ENCODE measurements at places on chromosomes 2 and 18.

GRCh38 chr2:206800506-206801417, 35.4 kb downstream of the FASTKD2 start:
- peak; percentile 34 for DNase-seq

DNA sequence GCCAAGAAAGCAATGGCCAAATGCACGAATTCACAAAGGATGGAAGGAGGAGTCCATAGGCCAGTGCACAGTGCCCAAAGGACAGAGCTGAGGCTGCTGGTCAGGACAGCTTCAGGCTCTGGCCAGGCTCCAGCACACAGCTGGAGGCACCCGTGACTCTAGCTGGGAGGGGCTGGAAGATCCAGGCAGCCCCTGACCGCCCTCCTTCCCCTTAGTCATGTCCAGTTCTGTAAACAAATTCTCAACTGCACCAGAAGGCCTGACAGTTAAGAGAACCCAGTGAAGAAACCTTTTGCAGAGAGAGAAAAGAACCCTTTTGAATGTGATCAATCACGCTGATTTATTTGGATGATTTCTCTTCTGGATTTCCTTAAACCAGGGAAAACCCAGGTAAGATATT, 7.7 kb upstream of the YWHAQ start:
- no peak for DNase-seq

GRCh38 chr2:197915548-197916265, 111.3 kb downstream of the PLCL1 start:
- DNase-seq, result no peak

DNA sequence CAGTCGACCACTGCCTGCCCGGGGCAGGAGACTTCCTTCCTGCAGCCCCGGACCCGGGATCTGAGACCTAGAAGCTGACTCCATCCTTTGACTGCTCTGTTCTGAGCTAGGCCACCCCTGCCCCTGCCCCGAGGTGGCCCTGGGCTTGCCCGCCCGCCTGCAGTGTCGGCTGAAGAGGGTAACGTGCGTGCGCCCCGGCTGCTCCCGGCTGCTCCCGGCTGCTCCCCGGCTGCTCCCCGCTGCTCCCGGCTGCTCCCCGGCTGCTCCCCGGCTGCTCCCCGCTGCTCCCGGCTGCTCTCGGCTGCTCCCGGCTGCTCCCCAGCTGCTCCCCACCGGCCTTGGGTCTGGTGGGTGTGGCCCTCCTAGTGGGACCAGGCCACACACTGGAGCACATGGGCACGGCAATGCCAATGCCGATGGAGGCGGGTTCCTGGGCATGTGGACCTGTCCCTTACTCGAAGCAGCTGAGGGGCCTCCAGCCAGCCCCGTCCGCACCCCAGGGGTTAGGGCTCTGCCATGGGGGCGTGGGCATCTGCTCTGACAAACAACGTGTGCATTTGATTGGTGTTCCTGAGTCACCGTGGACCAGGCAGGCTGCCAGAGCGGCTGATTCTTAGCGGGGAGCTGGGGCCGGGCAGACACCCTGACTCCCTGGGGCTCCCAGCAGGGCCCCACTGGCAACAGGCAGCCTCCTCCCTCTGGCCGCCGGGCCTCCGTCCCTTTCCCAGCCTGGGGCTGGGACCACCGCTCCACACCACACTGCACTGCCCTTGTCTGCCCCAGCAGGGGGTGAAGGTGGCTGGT, 2.0 kb upstream of the GAL3ST2 start:
- no peak for DNase-seq

GRCh38 chr2:8611246-8611645, 70.6 kb upstream of the ID2 start:
- no peak for DNase-seq

DNA sequence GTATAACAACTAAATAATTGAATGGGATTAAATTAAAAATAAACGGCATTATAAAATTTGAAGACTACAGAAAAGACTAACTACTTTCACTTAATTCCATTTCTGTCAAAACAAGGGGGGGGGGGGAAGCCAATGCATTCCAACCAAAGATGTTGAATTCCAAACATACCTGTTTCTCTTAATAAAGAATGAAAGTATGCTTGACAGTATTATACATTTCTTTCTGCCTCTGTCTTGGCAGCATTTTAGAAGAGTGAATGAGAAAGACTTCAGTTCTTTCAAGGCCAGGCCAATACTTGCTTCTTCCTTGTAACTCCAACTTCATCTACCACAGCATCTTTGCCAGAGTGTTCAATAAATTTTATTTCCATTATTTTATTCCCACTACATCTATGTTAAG, 65.9 kb downstream of the PDE11A start:
- no peak for DNase-seq
